GM23248 (cell line): ENCODE measurements at places on chromosomes 2 and 18. TPM values are rescaled to one million over a fixed set of nuclear protein-coding genes. Genes with fewer than 3 reads are reported as not detected.

The AGFG1 gene
- 144 and 150 TPM in 2 replicates for total RNA-seq

The EFHD1 gene
- not detected in 2 replicates for total RNA-seq

The CIAO1 gene
- 110 and 126 TPM in 2 replicates for total RNA-seq

The COMMD1 gene
- total RNA-seq: 37.4 and 40.5 TPM in 2 replicates

The CABLES1 gene
- total RNA-seq: 5.7 and 8.9 TPM in 2 replicates

The DSC1 gene
- not detected in 2 replicates for total RNA-seq

The PRSS56 gene
- total RNA-seq: not detected in 2 replicates

The G6PC2 gene
- total RNA-seq: not detected in 2 replicates

The SERPINB4 gene
- not detected in 2 replicates for total RNA-seq

The TMEM200C gene
- not detected in 2 replicates for total RNA-seq

The CCDC102B gene
- total RNA-seq: 0.89 and 3.2 TPM in 2 replicates

The KCNF1 gene
- total RNA-seq: 0.97 TPM in 1 of 2 replicates, not detected in the other

The IL1RN gene
- 2.4 TPM in 1 of 2 replicates, not detected in the other for total RNA-seq

The UGT1A5 gene
- not detected in 2 replicates for total RNA-seq

The ELOA2 gene
- total RNA-seq: not detected in 2 replicates
